ENCODE measurements at places on chromosomes 6 and 20.

- DNase-seq: no peak
Observed at GRCh38 chr20:63791497-63792156, 39.4 kb downstream of the ZBTB46 start.

DNA sequence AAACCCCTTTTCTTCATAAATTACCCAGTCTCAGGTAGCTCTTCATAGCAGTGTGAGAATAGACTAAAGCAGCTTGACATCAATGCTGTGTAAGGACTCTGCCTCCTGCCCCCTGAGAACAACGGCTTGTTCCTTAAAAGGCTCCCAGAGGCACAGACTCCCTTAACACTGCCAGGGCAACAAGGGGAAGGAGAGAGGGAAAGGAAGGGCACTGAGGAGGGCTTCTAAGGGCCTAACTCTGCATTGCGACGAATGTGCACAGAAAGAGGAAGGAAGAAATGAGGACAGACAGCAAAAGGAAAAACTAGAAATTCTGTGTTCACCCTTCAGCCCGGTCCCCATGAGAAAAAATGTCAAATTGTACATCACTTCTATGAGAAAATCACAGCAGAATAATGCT, 74.0 kb downstream of the AGPAT4 start:
- DNase-seq: no peak

GRCh38 chr6:7585287-7585930, 4.6 kb upstream of the SNRNP48 start:
- no peak for DNase-seq

GRCh38 chr20:3339076-3339475, 68.4 kb downstream of the DNAAF9 start:
- no peak for DNase-seq

DNA sequence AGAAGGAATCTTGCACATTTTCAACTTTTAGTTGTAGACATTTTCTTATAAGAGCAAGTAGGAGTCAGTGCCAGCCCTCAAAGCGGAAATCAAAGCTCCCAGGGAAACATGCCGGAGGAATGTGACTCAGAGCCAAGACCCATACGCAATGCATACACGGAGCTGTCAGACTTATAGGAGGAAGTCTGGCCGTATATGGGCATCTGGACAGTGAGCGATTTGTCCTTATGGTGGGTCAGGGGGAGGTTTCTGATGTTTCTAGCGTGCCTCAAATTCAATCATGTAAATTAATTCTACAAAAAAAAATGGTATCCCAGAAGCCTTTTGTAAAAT, 3.6 kb upstream of the CCN2 start:
- no peak for DNase-seq

DNA sequence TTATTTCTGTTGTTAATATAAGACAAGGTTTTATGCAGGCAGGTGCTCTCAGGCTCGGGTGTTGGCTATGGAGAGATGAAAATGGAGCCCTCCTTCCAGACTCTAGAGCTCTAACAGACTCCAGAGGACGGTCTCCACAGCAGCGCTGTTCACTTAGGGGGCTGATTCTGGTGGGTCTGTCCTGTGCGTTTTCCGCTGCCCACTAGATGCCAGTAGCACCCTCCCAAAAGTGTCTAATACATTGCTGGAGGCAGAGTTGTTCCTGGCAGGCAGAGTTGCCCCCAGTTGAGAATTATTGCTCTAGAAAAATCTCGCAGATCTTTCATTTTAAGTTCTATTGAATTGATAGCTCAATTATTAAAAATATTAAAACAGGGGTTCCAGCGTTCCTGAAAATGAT, 109.9 kb downstream of the MAP3K4 start:
- DNase-seq: no peak

GRCh38 chr20:36579996-36580545, 6.7 kb downstream of the TGIF2 start:
- DNase-seq: no peak

GRCh38 chr6:103313432-103313831, 1546.3 kb downstream of the HACE1 start:
- no peak for DNase-seq

- no peak for DNase-seq
Observed at GRCh38 chr6:130359736-130360135, 6.1 kb upstream of the TMEM200A start.

GRCh38 chr6:89204096-89204495, 13.1 kb downstream of the GABRR1 start:
- no peak for DNase-seq

- DNase-seq: no peak
Observed at GRCh38 chr6:142841915-142842314, 103.1 kb downstream of the HIVEP2 start.

DNA sequence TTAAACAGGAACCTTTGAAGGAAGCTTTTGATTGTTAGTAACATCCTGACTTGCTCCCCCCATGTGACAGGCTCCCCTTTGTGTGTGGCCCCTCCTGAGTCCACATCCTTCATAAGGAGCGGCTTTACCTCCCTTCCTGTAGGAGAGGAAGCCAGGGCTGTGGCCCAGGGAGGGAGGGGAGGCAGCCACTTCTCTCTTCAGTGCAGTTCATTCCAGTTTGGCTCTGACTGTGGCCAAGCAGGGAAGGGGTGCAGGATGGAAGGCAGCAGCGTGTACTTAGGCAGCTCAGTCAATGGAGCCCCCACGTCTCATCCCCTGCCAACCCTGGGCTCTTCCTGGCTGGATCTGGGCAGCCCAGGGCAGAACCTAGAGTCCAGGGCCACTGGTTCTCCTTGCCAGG, 295.2 kb downstream of the QKI start:
- no peak for DNase-seq

GRCh38 chr20:58599966-58600365, 51.1 kb upstream of the STX16 start:
- DNase-seq: no peak

- no peak for DNase-seq
Observed at GRCh38 chr6:1068068-1068467, 243.8 kb upstream of the FOXQ1 start.

DNA sequence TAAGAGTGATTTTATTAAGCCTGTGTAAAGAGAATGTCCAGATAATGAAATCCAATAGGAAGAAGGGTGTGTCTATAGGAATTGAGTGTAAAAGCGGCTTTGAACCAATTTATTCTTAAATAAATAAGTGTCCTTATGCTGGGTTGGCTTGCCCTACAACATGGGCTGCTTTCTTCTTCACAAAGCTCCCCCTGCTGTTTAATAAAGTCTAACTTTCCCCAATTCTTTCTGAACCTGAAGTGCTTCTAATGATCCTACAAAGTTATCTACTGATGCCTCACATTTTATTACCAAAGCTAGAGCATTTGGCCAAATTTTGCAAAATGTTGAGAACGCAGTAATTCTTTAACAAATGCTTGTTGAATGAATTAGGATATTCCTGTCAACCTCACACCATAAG, 36.3 kb upstream of the SIRT5 start:
- no peak for DNase-seq

DNA sequence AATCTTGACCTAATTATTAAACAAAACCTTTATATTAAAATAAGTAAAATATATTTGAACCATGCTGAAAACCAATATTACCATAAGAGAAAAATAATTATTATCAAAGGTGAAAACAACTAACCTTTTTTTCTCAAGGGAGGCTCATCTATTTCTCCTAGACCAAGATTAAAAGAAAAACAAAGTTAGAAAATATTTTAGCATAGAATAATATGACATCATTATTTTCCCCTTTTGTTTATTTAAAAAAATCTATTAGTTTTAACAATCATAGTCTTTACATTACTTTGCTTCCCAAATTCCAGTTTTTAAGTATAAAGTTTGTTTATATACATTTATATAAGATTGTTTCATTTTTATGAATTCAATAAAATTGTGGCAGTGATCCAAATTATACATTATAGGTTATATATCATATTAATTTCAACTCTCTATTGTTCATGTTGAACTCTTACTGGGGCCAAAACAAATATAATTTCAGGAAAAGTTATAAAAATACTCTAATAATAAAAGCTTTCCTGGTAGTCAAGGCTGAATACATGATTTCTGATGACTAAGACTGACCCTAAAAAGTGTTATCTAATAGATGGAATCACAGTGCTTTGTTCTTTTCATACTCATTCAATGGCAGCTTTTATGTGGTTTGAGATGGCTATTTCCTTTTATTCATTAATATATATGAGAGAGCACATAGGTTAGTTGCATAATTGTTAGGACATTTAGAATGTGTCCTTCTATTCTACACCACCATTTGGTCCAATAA, 89.4 kb downstream of the TRDN start:
- DNase-seq: no peak

DNA sequence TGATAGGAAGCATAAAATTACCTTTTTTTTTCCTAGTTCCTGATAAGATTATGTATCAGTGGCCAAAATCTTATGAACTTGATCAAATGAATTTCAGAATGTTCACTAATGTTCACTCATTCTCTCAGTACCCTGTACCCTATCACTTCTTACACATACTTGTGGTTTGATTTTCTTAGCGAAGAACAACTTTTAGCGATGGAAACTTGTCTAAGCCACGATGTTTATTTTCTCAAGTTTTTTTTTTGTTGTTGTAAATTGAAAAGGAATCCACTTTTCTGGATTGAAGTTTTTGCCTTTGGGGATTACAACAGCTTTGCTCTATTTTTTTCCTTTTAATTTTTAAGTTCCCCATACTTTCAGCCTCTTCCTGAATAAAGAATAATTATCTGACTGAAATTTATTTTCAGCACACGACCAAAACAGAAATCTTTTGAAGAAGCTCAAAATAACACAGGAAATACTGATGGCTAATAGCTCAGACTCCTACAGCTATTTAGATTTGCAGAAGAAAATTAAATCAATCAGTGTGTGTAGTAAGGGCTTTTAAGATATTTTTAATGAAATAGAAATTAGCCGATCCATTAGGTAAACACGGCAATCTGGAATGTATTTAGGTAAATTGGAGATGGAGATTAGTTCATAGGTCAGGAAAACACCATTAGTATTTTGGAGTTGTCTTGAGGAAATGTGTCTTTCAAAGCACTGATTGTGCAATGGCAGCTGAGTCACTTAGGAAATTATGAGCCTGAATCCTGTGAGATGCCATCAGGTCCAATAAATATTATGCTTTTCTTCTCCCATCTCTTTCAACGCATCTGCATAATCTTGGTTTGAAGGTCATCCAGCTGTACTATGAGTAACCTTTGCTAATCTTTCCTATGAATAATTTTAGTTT, 217.5 kb downstream of the GJA1 start:
- no peak for DNase-seq

DNA sequence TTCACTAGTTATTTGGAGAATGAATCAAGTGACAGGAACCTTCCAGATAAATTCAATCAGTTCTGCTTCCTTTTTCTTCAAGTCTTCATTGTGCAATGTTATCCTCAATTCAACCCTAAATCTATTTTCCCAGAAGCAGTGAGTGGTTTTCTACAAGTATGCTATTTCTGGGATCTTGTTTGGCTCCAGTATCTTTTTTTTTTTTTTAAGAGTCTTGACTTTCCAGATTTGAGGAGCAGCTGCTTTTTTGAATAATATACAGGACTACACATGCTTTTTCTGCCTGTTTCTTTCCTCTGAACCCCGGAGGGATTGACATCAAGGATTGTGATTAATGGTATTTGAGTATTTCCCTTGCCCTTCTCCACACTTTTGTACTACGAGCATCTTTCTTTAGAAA, 339.2 kb upstream of the JAG1 start:
- DNase-seq: no peak

DNA sequence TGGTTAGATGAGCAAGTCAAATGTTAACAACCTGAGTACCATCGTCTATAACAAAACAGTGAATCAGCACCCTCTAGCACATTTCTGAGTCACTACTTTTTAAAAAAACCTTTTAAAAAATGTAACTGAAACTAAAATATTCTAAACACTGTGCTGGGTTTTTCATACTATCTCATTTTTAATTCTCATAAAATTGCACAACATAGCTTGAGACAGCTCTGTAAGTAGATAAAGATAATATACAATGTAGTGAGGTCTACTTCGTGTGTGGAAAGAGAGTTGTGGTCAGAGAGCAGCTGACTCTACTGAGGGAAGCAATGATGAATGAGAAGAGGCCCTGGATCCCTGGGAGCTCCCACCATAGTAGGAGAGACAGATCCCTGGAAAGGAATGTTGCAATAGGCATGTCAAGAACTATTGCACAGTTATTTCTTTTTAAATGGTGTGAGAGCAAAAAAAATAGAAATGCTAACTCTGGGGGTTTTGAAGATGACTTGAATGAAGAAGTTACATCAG, 13.6 kb upstream of the CALHM6 start:
- no peak for DNase-seq

GRCh38 chr6:42007286-42008137, 42.8 kb upstream of the TAF8 start:
- DNase-seq: no peak

DNA sequence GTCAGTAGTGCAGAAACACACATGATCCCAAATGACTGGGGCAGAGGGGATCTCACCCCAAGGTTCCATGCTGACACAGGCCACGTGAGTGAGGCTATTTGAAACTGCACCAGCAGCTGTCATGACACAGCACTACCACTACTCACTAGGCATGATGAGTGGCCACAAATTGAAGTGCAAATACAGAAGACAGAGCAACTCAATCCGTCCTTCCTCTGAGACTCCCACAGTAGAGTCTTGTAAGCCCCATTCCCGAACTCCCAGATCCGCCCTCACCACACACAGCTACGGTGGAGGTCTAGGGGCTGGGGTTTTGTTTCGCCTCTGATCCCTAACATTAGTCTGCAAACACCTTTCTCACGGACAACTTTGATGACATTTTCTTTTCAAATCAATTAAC, 113.3 kb upstream of the NUP153 start:
- no peak for DNase-seq

GRCh38 chr20:60540591-60540990, 582.4 kb downstream of the CDH26 start:
- no peak for DNase-seq

GRCh38 chr6:32692019-32692418, 25.6 kb upstream of the HLA-DQB1 start:
- DNase-seq: peak; percentile 31

GRCh38 chr20:45588800-45589199, 9.7 kb upstream of the WFDC8 start:
- DNase-seq: no peak

DNA sequence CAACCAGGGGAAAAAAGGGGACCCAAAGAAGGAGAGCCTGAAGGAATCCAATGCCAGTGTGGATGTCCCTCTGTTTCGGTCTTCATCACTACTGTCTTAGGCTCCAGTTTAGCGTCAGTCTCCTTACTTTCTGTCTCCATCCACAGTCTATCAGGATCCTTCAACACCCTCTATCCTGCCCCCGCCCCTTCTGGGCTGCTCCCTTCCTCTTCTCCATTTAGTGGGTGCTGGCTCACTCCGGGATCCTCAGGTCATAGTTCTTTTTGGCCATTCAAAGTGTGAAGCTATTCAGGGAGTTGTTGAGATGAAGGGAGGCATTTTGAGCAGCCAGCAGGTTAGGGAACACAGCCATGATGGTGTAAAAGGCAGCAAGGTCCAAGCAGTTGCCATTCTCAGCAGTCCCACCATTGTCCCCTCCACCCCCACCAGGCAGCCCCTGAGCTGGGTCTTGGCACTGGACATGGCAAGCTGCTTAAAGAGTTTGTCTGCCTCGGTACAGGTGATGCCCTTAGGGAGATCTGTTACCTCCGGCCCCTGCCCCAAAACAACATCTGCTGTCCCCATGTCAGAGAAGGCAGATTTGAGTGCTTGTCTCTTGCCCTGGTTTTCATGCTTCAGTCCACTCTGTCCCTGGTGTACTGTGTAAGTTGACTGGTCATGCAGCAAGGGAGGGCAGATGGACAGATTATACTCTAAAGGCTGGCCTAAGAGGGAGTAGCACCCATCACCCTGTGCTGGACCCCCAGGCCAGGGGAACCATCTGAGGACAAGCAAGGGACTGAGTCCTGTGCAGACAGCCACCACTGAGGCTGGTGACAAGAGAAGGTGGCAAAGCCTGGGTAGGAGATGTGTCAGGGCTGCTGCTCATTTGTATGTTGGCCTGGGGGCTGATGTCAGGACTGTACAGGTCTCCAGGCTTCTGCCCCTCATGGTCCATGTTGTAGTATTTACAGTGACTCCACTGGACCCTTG, 842.0 kb downstream of the HACE1 start:
- no peak for DNase-seq

Data from activated T-helper 9 cell treated with anti-CD3 and anti-CD28 coated beads, Interleukin-2, amount 50 U/mL, for 16 hours (primary cell).